ENCODE measurements at places on chromosomes 3 and 15. TPM values are rescaled to one million over a fixed set of nuclear protein-coding genes. Genes with fewer than 3 reads are reported as not detected.
A peak's percentile ranks its signal among the peaks of the same experiment; 100 is the strongest.

GRCh38 chr3:32306072-32306471, 67.6 kb downstream of the CMTM8 start:
- H3K4me1 ChIP-seq = peaks cover 29% of the 10 kb centered on the region
- no peak for DNase-seq
- H3K4me3 ChIP-seq = no peak overlapping the region

GRCh38 chr15:83443076-83443847, 3.9 kb upstream of the SH3GL3 start:
- H3K4me1 ChIP-seq = peaks cover 7% of the 10 kb centered on the region
- no peak overlapping the region for H3K27ac ChIP-seq
- peaks cover 27% of the 10 kb centered on the region for H3K27me3 ChIP-seq
- no peaks in the 10 kb centered on the region for H3K36me3 ChIP-seq
- no peak overlapping the region for H3K4me3 ChIP-seq

Gene CPA3
- not detected for total RNA-seq

Gene CD80
- 7.1 TPM for total RNA-seq

DNA sequence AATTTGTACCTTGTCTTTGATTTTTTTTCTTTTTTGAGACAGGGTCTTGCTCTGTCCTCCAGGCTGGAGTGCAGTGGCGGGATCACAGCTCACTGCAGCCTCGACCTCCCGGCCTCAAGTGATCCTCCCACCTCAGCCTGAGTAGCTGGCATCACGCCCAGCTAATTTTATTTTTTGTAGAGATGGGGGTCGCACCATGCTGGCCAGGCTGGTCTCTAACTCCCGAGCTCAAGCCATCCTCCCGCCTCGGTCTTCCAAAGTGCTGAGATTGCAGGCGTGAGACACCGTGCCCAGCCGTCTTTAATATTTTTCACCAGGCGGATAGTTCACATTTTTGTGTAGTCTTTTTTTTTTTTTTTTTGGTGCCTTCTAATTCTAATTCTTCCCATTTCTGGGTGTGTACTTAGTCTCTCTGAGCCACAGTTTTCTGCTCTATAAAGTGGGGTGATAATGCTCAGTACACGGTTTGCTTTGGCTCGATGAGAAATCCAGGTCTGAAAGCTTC, 528 bp upstream of the TATDN2 start:
- H3K27ac ChIP-seq = peak overlapping the region; percentile 96
- peaks cover 68% of the 10 kb centered on the region for H3K36me3 ChIP-seq
- peaks cover 51% of the 10 kb centered on the region for H3K4me1 ChIP-seq
- no peak for DNase-seq

GRCh38 chr15:90460142-90460824, 69.4 kb upstream of the CRTC3 start:
- H3K4me1 ChIP-seq = peaks cover 17% of the 10 kb centered on the region
- no peak overlapping the region for H3K27ac ChIP-seq
- no peaks in the 10 kb centered on the region for H3K27me3 ChIP-seq
- H3K36me3 ChIP-seq = peaks cover 41% of the 10 kb centered on the region
- DNase-seq = no peak

Data from activated CD8-positive, alpha-beta T cell treated with anti-CD3 and anti-CD28 coated beads for 36 hours (primary cell).